ENCODE measurements at places on chromosomes 2 and 18.

GRCh38 chr18:59517446-59518165, 158.5 kb upstream of the LMAN1 start:
- no peak for DNase-seq

DNA sequence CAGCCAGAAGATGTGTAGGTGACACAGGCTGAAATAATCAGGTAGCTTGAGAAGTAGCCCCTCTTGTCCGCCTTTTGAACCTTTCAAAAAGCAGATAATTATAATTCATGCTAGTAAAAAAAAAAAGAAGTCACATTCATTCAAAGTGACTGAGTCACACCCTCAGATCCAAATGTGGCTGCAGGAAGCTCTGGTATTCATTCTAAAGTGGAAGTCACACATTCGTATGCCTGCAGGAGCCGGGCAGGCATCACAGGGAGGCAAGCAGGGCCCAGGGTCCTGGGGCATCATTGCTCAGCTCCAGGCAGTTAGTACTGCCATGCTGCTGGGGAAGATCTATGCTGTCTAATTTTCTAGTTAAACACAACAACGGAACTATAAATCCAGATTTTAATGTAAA, 21.7 kb upstream of the RAB11FIP5 start:
- DNase-seq: no peak

- no peak for DNase-seq
Measured at GRCh38 chr18:13564579-13564978, 161.8 kb downstream of the FAM210A start.

DNA sequence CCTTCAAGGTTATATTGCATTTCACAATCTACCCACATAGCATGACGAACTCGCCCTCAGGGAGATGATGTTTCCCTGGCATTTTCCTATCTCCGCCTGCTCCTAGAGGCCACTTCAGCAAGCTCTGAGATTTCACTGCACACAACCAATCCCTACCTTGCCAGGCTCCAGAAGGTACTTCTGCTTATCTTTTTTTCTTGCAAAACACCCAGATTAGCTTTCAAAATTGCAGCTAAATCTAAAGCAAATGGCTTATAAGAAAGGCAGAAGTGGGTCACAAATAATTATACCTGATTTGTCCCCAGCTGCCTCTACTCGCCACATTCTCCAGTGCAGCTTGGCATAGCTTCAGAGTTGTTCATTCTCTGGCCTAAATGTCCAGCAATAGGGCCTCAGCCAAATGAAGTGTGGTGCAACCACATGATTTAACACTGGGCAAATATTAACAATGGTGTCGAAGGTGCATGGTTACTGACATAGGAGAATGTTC, 32.4 kb upstream of the MRPL19 start:
- no peak for DNase-seq

- no peak for DNase-seq
Measured at GRCh38 chr2:241863536-241863954, 4.9 kb upstream of the PDCD1 start.

DNA sequence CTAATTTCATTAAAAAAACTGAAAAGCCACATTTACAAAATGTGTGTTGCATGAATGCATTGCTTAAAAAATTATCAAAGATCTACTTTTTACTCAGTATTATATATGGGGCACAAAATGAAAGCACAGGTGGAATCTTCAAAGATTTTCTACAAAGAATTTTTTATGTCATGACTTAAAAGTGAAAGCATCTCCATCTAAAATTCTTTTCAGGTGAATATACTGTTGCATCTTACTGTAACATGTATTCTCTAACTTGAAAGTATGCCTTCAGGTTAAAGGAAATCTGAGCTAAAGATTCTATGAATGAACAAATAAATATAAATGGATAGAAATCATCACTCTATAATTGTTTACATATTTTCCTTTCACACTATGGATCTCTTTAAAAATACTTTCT, 66.8 kb upstream of the WDR75 start:
- DNase-seq: no peak

GRCh38 chr18:56402872-56403516, 235.4 kb downstream of the TXNL1 start:
- peak; percentile 71 for DNase-seq

DNA sequence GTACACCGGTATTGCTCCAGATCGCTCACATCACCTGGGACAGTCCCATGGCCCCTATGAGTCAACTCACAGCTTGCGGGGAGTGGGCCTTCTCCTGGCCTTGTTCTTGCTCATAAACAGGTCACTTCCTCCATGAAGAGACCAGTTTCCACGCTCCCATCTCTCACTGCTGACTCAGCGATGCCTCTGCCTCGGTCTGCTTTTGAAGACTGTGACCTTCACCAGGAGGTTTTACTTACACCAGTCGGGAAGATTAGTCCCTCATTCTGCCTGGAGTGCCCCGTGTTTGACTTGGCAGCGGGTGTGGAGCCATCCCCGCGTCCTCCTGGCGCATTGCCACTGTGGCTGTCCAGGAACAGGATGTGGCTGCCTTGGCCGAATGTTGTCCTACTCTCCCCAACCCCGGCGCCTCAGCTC, 159.8 kb downstream of the RHBDD1 start:
- DNase-seq: peak; percentile 79

- no peak for DNase-seq
Measured at GRCh38 chr2:133338224-133338623, 230.0 kb downstream of the NCKAP5 start.

DNA sequence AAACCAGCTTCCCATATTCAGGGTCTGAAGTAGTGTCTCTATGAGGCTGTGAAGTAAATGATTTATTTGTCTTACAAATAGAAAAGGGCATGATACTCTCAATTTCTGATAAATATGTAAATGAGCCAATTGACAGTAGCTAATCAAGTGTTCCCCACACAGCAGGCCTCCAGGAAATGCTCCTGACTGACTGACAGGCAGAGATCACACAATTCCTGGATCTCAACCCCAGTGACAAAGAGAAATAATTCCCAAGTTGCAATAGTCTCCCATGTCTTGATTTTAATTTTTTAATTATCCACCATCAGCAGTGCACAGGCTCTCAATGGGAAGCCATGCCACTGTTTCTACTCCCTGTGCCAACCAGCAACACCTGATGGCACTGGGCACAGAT, 390.4 kb downstream of the SOX11 start:
- DNase-seq: no peak

GRCh38 chr2:132463719-132464118, 47.1 kb downstream of the GPR39 start:
- no peak for DNase-seq

- DNase-seq: no peak
Measured at GRCh38 chr18:58520969-58521368, 107.9 kb downstream of the ALPK2 start.

GRCh38 chr2:241197947-241198346, 9.5 kb downstream of the ANO7 start:
- DNase-seq: no peak

GRCh38 chr2:218996937-218997336, 3.7 kb upstream of the CRYBA2 start:
- DNase-seq: no peak

GRCh38 chr2:191894681-191895147, 47.8 kb upstream of the CAVIN2 start:
- DNase-seq: no peak

GRCh38 chr2:226478109-226478809, 321.4 kb downstream of the IRS1 start:
- peak; percentile 83 for DNase-seq

All from astrocyte of the cerebellum (primary cell).